Naive B cell (primary cell): ENCODE measurements at places on chromosomes 4 and X.
A peak's percentile ranks its signal among the peaks of the same experiment; 100 is the strongest.

GRCh38 chrX:67953658-67954057 is 409.8 kb downstream of the AR start:
- no peak for DNase-seq

DNA sequence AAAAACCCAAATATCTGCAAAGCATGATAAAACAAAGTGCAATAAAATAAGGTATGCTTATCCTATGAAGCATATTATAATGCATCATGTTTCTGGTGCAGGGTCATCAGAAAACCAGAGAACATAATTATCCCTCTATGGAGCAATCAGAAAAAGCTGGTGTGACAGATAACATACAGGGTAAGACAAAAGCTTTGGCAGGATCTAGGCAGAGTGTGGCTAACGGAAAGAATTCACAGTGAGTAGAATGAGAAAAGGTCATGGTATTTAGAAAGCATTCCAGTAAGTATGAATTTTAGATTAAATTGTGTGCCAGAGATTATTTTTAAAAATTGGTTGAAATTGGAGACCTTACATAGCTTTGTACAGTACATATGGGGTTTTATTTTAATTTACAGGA is 29.0 kb upstream of the UGT2B4 start:
- DNase-seq = no peak

DNA sequence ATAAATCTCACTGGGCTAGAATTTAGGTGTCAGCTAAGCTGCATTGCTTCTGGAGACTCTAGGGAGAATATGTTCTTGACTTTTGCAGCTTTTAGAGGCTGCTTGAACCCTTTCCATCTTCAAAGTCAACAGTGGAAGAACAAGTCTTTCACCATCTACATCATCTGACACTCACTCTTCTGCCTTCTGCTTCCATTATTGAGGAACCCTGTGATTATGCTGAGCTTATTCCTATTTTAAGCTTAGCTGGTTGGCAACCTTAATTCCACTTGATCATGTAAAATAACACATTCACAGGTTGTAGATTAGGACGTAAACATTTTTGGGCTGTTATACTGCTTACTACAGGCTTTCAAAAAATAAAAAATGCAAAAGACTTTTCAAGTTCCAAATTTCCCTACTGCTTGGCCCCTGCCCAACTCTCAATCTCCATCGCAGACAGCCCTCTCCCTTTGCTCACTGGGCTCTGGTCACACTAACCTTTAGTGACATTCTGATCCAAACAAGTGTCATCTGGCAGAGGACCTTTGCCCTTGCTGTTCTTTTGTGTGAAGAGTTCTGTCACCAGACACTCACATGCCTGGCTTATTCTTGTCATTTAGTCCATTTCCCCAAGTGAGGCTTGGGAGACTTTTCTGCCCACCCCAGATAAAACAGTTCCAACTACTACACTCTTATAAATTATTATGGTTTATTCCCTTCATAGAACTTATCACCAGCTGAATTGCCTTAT is 1056.0 kb downstream of the STIM2 start:
- DNase-seq = no peak

DNA sequence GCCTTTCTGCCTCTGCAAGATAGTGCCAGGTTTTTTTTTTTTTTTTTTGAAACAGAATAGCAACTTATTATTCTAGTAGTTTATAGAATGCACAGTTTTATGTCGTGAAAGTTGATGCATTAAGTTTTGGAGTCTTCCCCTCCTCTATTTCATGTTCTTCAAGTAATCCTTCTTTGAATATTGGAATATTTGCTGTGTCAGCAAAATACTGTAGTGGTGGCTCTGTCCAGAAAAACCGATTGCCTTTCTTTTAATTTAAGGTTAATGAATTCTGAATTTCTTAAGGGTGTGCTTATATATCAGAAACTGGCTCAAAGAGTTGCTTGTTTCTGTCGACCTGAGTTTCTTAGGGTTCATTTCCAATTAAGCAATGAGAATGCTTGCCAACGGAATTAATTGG is 34.8 kb upstream of the TMSB15B start:
- no peak for DNase-seq

GRCh38 chr4:123649645-123650391 is 253.2 kb downstream of the SPRY1 start:
- DNase-seq = no peak

DNA sequence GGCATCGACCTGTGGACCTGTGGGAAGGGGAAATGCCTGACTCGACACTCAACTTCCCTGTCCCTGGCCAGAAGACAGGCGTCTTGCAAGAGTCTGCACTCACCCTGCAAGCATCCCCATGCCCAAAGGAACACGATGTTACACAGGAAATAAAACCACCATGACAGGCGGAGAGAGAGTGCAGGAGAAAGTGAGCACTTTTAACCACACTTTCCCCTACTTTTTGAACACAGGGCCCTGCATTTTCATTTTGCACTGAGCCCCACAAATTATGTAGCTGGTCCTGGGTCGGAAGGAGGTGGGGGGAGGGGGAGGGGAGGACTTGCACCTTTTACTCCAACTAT is 13.8 kb upstream of the MAN2B2 start:
- no peak for DNase-seq

DNA sequence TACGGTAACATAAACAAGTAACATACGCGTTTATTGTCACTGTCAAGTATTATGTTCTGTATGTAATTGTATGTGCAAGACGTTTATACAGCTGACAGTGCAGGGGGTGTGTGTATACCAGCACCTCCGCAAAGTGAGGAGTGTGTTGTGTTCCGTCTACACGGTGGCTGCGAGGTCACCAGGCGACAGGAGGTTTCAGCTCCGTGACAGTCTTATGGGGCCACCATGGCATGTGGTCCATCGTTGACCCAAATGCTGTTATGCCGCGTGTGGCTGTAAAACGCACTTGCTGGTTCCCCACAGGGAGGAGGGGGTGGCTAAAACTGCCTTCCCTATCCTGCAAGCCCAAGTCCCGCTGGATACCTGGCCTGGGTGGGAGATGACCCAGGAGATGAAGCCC is 25.0 kb downstream of the NSG1 start:
- no peak for DNase-seq

- DNase-seq = no peak
Observed at GRCh38 chr4:106494066-106494465, 125.5 kb upstream of the GIMD1 start.

DNA sequence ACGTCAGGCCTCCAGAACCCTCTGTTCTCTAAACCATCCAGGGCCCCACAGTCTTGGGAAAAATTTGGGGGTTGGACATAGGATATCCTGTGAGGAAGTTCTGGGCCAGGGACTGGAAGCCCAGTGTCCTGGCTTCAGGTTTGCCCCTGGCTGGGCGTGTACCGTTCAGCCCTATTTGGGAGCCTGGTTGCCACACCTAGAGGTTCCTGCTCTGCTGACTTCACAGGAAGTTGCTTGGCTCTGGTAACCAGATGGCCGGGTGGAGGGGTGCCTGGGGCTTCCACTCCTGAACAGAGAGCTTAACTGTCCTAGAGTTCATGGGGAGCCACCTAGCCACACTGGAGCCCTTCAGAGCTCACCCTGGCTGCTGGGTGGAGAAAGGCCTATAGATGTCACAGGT is 1.1 kb downstream of the TAFAZZIN start:
- peak; percentile 56 for DNase-seq

GRCh38 chr4:105786748-105787147 is 78.2 kb downstream of the GSTCD start:
- no peak for DNase-seq

- DNase-seq = no peak
Observed at GRCh38 chrX:110341189-110342035, 17.2 kb upstream of the RTL9 start.

- no peak for DNase-seq
Observed at GRCh38 chr4:10186228-10187214, 69.9 kb upstream of the WDR1 start.

DNA sequence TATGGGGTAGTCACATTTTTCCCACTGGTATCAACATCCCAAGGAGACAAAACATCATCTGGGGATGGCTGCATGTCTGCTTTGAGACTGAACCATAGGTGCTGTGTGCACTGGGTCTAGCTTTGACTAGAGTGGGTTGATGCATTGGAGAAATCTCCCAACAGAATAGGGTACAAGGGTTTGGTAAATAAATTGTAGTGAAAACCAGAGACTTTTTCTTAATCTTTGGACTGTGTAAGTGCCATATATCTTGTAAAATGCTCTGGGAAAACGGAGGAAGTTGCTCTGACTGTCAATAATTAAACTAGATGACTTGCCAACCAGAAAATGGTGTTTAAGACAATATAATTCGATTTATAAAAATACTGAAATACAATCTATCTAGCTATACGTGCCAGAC is 1064.0 kb upstream of the SLIT2 start:
- no peak for DNase-seq

GRCh38 chrX:114075073-114075673 is 508.7 kb upstream of the HTR2C start:
- DNase-seq = no peak

DNA sequence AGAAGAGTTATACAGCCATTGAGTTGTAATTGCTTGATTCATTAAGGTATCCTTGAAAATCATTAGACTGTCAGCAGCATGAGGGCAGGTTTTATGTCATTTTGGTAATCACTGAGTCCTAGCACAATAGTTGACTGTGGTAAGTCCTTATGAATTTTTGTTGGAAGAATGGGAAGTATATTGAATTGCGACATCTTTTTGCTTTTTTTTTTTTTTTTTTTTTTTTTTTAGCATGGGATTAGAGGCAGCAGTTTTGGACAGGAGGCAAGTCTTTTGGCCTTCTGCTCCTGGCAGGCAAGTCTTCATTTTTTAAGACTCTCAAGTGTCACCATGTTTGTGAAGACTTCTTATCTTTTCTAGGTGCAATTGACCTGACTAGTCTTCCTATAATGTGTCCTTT is 29.7 kb downstream of the PRRG1 start:
- DNase-seq = no peak

- DNase-seq = no peak
Observed at GRCh38 chr4:127558088-127558487, 74.7 kb upstream of the INTU start.

DNA sequence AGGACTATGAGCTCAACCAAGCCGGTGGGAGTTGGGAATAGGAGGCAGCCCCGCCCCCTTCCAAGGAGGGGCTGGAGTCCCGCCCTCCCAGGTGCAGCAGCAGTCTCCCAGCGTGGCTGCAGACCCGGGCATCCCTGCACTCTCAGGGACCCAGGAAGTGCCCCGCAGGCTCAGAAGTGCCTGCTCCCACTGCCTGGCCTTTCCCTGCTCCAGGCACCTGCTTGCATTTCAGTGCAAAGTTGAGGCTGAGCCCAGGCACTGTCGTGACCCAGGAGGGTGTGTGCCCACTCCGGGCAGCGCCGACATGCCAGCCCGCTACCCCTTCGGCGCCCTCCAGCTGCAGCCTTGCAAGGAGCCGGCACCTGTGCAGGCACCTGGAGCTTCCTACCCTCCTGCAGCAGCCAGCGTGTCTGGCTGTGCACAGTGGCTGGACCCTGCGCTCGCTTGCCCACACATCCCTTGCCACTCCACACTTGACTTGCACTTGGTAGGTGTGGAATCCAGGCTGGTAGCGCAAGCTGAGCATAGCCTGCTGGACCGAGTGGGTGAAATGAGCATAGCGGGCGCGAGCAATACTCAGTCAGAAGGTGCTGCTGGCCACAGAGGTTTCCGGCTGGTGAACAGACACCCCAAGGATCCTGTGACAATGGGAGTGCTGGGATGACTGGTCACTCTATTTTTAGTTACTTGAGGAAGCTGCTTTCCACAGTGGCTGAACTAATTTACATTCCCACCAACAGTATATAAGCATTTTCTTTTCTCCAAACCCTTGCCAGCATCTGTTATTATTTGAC is 236.3 kb downstream of the PCDH10 start:
- DNase-seq = no peak

GRCh38 chrX:12315526-12315925 is 177.3 kb downstream of the FRMPD4 start:
- no peak for DNase-seq

DNA sequence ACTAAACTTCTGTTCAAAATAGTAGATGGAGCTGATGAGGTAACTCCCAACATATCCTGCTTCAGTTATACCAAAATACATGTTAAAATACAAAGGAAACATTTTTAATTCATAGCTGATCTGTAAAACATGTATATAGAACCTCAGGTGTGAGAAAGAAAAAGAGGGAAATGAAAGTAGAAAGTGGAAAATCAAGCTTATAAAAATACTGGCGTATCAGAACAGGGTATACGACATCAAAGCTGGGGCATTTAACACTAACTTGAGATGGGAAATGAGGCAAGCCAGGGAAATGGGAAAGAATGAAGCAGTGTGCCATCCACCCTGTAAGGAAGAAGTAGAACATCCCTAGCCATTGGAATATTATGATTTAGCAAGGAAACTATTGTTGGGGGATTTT is 767.5 kb downstream of the DMD start:
- peak; percentile 32 for DNase-seq

GRCh38 chr4:159326480-159326879 is 223.6 kb downstream of the RAPGEF2 start:
- DNase-seq = no peak

DNA sequence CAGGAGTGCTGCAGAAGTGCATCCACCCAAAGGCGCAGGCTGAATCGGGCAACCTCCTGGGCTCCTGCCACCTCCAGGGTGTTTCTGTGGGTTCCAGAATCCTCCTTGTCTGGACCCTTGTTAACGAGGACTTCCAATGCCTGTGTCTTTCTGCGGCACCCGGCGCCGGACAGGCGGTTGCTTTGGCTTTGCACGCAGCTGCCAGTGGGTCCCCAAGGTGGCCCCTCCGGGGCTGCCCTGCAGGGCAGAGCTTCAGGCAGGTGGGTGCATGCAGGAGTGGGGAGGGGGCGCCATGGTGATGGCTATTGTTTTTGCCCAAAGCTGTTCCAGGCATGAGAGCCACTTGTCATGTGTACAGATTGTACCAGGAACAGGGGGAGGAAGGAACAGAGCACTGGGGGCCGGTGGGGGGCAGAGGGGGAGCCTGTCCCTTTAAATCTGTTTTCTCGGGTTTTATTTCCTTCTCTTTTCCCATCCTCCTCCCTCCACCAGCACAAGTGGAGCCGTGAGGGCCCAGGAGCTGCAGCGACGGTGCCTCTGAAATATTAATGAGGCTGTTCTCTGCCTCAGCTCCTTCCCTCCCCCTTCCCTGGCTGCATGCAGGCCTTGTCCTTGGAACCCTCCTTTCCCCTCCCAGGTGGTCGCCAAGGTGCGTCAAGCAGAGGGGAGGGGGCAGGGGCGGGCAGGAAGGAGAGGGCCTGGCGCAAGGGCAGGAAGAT is 13.1 kb downstream of the ATP2B3 start:
- DNase-seq = no peak

- peak; percentile 46 for DNase-seq
Observed at GRCh38 chrX:130079824-130080406, 30.4 kb downstream of the ELF4 start.

GRCh38 chr4:162056990-162057389 is 106.8 kb downstream of the FSTL5 start:
- DNase-seq = no peak

- DNase-seq = no peak
Observed at GRCh38 chr4:7356667-7357310, 77.9 kb downstream of the PSAPL1 start.

DNA sequence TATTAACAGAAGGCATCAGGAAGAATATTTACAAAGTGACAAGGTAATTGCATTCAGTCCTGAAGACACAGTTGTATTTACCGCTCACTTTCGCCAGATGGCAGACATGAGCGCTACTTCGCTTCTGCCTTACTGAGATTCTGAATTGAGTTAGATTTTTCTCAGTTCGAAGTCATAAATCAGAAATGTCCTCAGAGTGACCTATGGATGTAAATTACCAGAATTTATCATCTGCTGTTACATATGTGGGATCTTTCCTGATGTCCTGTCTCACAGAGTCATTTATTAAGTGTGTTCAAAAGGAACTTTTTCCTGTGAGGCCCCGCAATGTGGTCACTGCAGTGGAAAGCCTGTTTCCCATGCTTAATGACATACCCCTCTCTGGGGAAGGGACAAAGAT is 97.3 kb upstream of the DCLK2 start:
- peak; percentile 32 for DNase-seq

- no peak for DNase-seq
Observed at GRCh38 chrX:154348114-154348531, 26.3 kb downstream of the FLNA start.
